ENCODE measurements at places on chromosomes 1 and 21. TPM values are rescaled to one million over a fixed set of nuclear protein-coding genes. Genes with fewer than 3 reads are reported as not detected.

The CCDC27 gene
- not detected for total RNA-seq

DNA sequence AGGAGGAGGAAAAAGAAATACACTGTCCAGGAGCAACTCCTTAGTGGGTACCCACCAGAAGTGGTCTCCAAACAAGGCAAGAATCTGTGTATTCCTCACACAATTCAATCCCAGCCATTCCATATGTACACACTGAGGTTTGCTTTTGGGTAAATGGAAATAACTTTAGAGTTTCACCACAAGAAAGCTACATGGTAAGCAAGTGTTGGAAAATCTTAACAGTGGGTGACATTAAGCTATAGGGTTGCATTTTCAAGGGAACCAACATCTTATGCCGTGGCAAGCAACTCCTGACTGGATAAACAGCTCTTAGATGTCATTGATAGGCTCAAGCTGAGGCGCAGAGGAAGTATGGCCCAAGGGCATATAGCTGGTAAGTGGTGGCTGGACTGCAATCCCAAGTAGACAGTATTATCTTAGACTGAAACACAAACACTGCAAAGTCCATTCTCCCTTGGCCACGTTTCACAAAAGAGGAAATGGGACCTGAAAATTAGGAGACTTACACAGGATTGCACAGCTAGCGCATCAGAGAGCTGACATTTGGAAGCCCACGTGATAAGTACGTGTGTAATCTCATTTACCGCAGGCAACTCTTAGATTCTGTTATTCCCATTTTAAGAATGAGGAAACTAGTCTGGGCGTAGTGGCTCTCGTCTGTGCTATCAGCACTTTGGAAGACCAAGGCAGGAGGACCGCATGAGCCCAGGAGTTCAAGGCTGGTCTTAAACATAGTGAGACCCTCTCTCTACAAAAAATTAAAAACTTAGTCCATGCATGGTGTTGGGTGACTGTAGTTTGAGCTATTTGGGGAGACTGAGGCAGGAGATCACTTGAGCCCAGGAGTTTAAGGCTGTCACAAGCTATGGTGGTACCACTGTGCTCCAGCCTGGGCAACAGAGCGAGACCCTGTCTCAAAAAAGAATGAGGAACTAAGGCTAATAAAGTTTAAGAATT, 4.0 kb upstream of the BRWD1 start:
- no peak for DNase-seq
- no peak overlapping the region for H3K27ac ChIP-seq
- no peaks in the 10 kb centered on the region for H3K4me1 ChIP-seq
- no peaks in the 10 kb centered on the region for H3K36me3 ChIP-seq
- no peaks in the 10 kb centered on the region for H3K27me3 ChIP-seq

- H3K27ac ChIP-seq = no peak overlapping the region
- H3K27me3 ChIP-seq = no peaks in the 10 kb centered on the region
- H3K36me3 ChIP-seq = peaks cover 8% of the 10 kb centered on the region
Measured at GRCh38 chr1:29793101-29793546, 556.8 kb downstream of the PTPRU start.

DNA sequence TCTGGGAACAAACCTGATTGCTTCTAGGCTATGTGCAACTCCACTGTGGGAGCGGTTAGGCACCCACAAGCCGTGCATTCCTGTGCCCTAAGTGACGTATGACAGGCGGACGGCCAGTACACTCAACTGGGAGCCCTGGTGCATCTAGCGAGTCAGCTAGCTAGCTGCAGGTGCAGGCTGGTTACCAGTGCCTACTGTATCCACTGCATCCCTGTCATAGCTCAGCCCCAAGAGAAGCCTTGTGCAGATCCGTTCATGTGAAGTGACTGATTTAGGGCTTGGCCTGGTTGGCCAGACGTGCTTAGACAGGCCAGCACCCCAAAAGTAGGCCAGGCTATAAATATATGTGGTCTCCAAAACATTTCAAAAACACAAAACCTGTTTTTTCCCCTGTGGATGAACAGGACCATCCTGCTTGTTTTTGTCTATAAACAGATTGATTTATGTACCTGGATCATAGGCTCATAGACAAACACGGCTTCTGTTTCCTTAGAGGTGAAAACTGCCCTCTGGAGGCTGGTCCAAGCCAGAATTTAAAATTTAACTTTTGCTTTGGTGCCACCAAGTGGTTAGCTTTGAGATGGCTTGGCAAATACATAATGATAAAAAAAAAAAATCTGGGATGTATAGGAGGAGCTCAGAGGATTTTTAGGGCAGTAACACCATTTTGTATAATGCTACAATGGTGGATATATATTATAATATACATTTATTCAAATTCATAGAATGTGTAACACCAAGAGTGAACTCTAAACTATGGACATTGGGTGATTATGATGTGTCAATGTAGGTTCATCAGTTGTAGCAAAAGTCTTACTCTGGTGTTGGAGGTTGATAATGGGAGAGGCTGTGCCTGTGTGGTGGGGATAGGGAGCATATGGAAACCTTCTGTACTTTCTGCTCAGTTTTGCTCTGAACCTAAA, 68.5 kb downstream of the GIPC2 start:
- H3K27me3 ChIP-seq = no peaks in the 10 kb centered on the region
- no peak overlapping the region for H3K4me3 ChIP-seq
- DNase-seq = peak; percentile 60
- H3K4me1 ChIP-seq = no peaks in the 10 kb centered on the region

DNA sequence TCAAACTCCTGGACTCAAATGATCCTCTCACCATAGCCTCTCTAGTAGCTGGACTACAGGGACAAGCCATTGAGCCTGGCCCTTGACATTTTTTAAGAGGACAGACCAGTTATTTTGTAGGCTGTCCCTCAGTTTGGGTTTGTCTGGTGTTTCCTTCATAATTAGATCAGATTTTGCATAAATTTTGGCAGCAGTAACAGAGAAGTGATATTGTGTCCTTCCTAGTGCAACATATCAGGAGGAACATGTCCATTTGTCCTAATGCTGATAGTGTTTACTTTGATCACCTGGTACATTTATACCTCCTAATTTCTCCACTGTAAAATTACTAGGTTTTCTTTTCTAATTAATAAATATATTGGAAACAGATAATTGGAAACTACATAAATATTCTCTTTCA, 5.9 kb upstream of the NID1 start:
- H3K4me1 ChIP-seq = 0 out of 2 replicates have a peak, but pooled peaks cover 3% of the 10 kb centered on the region
- no peak for DNase-seq
- no peak overlapping the region for H3K27ac ChIP-seq
- peaks cover 3% of the 10 kb centered on the region for H3K36me3 ChIP-seq
- no peak overlapping the region for H3K4me3 ChIP-seq

DNA sequence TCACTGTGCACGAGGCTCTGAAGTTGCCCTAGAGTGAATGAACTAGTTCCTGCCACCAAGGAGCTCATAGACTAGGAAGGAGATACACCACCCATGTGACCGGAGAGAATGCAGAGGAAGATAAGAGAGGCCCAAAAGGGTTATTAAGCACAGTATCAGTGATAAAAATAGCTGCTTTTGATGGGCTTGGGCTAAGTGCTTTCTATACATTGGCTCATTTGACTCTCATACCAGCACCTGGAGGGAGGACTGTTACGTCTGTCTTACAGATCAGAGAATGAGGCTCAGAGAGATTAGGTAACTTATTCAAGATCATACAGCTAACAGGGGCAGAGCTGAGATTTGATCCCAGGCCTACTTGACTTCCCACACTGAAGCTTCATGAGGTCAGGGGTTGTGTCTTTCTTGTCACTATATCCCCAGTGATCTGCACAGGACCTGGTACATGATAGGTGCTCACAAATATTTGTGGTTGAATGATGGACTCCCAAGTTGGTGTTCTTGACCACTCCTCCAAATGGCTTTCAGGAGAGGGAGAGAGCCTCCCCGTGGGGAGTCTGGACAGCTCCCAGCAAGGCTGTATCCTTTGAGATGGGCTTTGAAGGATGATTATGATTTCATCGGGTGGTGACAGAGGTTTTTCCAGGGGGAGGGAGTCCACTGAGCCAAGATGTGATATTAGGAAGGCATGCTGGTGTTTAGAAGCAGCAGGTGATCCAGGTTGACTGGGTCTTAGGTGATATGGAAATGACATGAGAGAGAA, 14.4 kb downstream of the PPFIA4 start:
- H3K27me3 ChIP-seq = no peaks in the 10 kb centered on the region
- no peak overlapping the region for H3K27ac ChIP-seq
- H3K4me3 ChIP-seq = no peak overlapping the region

DNA sequence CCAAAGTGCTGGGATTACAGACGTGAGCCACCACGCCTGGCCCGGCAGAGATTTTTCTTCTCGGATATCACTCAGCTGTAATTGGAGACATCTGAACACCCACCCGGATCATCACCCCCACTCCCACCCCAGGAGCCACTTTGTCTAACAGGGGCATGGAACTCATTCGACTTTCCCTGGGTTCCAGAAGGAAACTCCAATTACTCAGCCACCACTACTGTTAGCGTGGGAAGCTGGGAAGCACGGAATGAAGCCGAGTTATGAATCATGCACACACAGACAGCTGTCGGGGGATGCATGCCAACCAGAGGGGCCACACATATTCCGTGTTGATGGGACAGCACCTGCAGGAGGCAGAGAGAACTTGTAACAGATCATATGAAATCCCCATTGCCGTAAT, 85.2 kb downstream of the HLCS start:
- H3K36me3 ChIP-seq = peaks cover 24% of the 10 kb centered on the region
- no peaks in the 10 kb centered on the region for H3K4me1 ChIP-seq
- H3K27ac ChIP-seq = no peak overlapping the region

- H3K27me3 ChIP-seq = no peaks in the 10 kb centered on the region
- no peak overlapping the region for H3K4me3 ChIP-seq
- H3K36me3 ChIP-seq = no peaks in the 10 kb centered on the region
- H3K4me1 ChIP-seq = no peaks in the 10 kb centered on the region
- peak; percentile 29 for DNase-seq
Measured at GRCh38 chr1:5913078-5913845, 79.0 kb downstream of the NPHP4 start.

DNA sequence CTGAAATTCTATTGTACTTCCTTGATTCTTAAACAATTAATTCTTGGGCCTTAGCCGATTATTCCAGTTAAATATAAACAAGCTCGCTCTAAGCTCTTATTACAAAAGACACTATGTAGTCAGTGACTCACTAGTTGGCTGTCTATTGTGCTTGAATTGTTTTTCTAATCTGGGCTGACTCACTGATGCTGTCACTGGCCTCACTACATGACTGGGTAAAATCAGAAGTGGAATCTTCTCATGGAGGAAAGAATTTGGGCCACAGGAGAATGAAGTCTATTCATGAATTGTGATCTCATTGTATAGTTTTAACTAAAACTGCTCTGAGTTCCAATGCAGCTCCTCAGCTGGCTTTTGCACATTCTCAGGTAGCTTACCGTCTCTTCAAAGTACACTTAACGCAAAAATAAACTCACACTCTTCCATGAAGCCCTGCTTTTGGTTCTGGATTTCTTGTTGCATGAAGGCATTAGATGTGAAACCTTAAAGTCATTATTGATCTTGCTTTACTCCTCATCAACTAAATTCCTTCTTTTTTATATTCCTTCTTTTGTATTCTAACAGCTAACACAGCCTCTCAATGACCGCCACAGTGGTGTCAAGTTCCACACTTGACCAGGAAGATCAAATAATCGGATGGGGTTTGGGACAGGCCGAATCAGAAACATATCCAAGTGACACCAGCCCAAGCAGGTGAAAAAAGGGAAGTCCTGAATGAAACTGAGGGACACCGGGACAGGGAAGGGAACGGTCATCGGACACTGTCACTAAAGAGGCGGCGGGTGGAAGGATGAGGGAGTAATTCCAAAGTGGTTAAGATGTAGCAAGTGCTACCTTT, 80.9 kb upstream of the LBR start:
- peaks cover 6% of the 10 kb centered on the region for H3K4me1 ChIP-seq
- no peak overlapping the region for H3K4me3 ChIP-seq
- H3K36me3 ChIP-seq = peaks cover 66% of the 10 kb centered on the region
- H3K27ac ChIP-seq = peak overlapping the region; percentile 68
- no peak for DNase-seq

DNA sequence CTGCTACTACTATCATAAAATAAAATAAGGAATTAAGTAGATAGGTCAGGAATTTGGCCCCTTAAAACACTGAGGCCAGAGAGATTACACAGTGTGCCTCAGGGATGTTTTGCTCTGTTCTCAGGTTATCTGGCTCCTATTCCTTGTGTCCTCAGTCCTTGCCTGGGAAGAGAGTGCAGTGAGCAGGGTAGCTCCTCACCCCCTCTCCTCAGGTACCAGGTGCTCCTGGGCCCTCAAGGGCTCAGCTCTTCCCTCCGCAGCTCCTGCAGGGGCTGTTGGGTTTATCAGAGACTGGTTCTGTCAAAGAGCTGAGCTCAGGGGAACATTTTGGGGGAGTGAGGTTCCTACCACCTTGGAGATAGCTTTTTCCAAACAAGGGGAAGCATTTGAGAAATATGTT, 20.1 kb upstream of the COQ8A start:
- no peak overlapping the region for H3K4me3 ChIP-seq
- H3K27ac ChIP-seq = no peak overlapping the region
- no peak for DNase-seq

- no peak overlapping the region for H3K27ac ChIP-seq
- H3K36me3 ChIP-seq = peaks cover 5% of the 10 kb centered on the region
- peaks cover 2% of the 10 kb centered on the region for H3K4me1 ChIP-seq
- peak overlapping the region; percentile 71 for H3K4me3 ChIP-seq
Measured at GRCh38 chr1:43147625-43148327, 24.3 kb downstream of the EBNA1BP2 start.

The SERPINC1 gene
- not detected for total RNA-seq

GRCh38 chr21:33452362-33452761, 27.4 kb downstream of the TMEM50B start:
- no peak overlapping the region for H3K27ac ChIP-seq
- no peaks in the 10 kb centered on the region for H3K4me1 ChIP-seq
- 0 out of 3 replicates have a peak, but pooled peaks cover 5% of the 10 kb centered on the region for H3K36me3 ChIP-seq
- H3K4me3 ChIP-seq = no peak overlapping the region
- no peak for DNase-seq

The PTPN22 gene
- not detected for total RNA-seq

DNA sequence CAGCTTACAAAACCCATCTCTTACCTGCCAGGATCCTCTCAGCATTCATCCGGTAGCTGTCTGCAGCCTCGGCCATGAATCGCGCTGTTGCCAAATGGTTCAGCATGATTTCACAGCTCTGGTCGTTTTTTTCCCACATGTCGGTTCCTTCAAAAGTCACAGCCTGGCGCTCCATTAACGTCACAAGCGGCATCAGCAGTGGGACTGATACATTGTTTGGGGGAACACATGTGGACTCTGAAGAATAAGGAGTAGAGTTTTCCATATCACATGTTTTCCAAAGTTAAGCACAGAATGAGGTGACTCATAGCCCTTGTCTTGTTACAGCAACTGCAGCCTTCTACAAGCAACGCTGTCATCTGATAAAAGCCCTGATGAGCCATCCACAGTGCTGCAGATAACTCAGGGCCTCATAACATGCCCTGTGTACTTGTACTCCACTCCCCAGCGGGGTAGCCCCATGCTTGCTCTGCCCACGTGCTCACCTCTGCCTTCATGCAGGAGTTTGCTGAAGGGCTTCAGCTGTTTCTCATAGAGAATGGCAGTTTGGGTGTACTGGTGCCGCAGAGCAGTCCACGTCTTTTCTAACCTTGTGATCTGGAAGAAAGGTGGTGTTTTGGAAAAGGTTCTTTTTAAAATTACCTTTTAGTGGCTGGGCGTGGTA, 114.2 kb downstream of the BCAR3 start:
- no peak overlapping the region for H3K4me3 ChIP-seq
- H3K27me3 ChIP-seq = no peaks in the 10 kb centered on the region
- no peak overlapping the region for H3K27ac ChIP-seq
- H3K36me3 ChIP-seq = peaks cover 36% of the 10 kb centered on the region
- H3K4me1 ChIP-seq = peaks cover 4% of the 10 kb centered on the region

All from H9 (cell line).